Stimulated activated CD4-positive, alpha-beta T cell treated with anti-CD3 and anti-CD28 coated beads, Interleukin-1b, Interleukin-23, amount 100 ng/mL, for 24 hours (primary cell): ENCODE measurements at places on chromosomes 3 and 15.

GRCh38 chr3:39132096-39133092, 21.0 kb downstream of the CSRNP1 start:
- DNase-seq, result no peak

GRCh38 chr15:74399511-74400312, 32.3 kb upstream of the CYP11A1 start:
- DNase-seq, result no peak

DNA sequence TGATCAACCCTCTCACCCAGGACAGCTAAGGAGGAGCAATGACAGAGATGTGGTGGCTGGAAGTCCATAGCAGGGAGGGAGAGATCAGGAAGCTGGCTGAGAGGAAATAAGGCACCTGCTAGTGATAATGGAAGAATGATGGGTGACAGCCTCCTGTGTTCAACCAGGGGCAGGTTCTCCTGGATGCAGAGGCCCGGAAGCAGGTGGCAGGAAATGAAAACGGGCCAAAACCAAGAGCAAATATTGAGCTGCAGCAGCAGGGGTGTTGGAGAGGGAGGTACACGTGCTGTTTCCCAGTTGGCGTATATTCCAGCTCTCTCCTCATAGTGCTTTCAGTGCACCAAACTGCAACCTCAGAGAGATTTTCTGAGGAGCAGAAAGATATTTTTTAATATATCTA, 213.4 kb upstream of the TBL1XR1 start:
- no peak for DNase-seq

DNA sequence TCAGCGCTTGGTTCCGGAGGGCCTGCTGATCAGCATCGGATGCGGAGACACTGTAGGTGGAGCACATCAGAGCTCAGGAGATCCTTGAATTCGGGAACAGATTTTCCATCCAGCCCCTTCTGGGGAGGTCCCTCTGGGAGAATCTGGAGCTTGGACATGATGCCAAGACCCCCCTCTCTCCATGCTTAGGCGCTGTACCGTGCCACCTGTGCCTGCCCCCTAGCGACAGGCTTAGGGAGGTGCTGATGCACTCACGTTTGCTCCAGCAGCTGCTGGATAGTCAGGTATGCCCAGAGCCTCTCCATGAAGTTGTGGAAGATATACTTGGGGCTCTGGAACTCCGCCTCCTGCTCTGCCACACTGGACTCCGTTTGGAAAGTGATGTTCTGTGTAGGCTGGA, 9.7 kb downstream of the ITIH4 start:
- DNase-seq, result no peak

DNA sequence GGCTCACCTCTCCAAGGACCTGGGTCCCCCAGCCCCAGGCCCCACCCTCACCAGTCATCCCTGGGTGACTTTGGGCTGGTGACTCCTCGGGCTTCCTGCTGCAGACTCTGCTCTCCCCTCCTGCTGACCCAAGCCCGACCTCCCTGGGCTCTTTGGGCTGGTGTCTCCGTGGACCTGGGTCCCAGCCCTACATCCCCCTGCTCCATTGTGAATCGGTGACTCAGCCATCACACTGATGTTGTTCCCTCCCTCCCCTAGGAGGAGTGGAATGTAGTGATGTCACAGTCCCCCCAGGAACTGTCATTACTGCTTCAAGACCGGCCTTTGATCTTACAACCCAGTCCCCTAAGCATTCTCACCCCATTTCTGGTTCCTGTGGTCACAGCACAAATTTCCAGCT, 83.7 kb downstream of the ADAMTS7 start:
- DNase-seq, result no peak

DNA sequence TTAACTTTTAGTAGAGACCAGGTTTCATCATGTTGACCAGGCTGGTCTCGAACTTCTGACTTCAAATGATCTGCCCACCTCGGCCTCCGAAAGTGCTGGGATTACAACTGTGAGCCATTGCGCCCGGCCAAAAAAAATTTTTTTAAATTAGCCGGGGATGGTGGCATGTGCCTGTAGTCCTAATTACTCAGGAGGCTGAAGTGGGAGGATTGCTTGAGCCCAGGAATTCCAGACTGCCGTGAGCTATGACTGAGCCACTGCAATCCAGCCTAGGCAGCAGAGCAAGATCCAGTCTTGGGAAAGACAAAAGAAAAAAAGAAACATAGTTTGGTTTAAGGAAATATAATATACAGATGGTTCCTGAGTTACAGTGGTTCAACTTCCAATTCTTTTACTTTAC, 44.9 kb upstream of the EIF3J start:
- no peak for DNase-seq

DNA sequence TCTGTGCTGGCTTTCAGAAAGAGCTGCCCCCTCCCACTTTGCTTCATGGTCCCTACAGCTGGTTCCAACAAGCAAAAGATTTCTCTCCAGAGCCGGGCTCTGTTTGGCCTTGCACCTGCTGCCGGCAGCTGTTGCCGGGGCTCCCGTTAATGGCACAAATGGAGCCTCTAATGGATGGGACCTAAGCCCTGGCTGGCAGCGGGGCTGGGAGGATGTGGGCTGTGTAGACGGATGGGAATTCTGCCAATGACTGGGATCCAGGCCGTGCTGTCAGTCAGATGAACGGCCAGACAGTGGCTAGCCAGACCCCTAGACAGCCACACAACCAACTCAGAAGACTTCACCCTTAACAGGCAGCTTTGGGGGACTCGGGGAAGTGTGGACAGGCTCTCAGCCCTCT, 88.0 kb downstream of the RPLP1 start:
- no peak for DNase-seq

DNA sequence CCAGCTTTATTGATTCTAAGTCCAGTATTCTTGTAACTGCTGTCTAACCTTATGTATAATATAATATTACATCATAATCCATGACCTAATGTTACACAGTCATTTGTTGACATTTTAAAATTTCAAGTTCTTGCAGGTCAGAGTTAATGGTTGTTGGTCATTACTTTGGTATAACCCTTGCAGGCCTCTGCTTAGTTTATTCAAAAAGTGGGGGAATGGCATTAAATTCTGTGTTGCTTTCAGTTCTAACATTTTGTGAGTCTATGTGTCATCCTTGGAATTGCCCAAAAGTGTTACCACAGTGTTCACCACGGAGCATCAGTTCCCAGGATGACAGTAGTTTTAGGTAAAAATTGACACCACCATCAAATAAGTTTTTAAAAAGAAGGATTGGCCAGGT, 174.8 kb upstream of the BCL6 start:
- no peak for DNase-seq

DNA sequence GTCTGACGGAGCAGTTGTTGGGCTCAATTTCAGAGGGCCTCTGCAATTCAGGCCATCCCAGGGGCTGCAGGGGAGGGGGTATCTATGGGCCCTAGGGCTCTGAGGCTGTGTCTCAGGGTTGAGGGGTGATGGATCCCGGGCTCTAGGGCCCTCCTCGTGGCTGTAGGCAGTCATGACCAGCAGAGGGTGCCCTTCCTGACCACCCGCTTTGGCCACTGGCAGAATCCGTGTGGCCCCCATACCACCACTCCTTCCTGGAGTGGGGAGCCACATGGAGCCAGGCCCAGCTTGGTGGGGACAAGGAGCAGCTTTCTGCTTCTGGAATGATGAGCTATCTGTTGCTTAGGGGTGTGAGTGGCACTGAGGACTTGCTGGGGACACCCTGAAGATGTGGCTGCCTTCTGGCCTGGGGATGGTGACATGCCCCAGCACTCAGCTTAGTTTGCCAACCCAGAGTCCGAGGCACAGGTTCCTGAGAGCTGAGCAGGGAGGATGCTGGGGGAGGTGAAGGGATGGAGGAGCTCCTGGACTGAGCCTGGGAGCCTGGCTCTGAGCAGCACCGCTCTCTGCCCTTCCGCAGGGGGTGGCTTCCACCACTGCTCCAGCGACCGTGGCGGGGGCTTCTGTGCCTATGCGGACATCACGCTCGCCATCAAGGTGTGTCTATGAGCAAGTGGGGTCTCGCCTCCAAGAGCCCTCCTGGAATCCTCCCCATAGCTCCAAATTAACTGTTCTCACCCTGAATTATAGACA, 20.2 kb downstream of the HDAC11 start:
- no peak for DNase-seq

- peak; percentile 77 for DNase-seq
Observed at GRCh38 chr3:87227104-87227834, at the start of gene CHMP2B. CHMP2B (plus strand) TSS chr3:87227309; CDS start chr3:87227523, 214 bp downstream.

- no peak for DNase-seq
Observed at GRCh38 chr3:134777341-134777740, 17.7 kb upstream of the EPHB1 start.

DNA sequence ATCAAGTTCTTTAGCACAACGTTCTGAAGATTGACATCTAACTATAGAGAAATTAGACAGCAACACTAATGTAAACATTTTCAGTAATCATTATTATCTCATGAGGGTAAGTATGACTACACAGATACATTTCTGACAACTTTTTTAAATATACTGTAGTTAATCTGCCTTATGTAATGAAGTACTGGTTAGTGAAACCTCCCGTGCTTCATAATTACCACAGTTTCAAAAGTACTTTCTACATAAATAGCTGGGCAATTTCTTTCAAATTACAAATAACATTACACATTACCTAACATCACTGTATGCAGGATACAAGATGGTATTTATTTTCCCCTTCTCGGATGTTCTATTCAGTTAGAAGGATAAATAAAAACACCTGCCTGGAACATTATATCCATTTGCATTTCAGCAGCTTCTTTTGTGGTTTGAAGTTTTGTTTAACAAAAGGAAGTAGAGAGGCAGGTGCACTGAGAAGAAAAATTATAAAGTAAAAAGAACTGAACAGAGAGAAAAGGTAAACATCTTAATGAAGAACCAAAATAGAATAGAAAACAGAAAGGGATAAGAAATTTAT, 1241.5 kb upstream of the GBE1 start:
- DNase-seq, result no peak

DNA sequence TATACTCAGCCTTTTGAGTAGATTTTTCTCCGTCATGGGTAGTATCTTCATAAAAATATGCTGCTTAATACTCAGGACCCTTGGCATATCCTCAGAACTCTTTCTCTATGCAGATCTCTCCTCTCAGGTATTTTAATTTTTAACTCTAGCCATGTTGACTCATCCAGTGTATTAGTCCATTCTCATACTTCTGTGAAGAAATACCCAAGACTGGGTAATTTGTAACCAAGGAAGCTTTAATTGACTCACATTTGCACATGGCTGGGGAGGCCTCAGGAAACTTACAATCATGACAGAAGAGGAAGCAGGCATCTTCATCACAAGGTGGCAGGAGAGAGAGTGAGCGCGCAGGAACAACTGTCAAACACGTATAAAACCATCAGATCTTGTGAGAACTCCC, 129.3 kb upstream of the CD96 start:
- no peak for DNase-seq
